ENCODE measurements at places on chromosomes 3 and 15.

DNA sequence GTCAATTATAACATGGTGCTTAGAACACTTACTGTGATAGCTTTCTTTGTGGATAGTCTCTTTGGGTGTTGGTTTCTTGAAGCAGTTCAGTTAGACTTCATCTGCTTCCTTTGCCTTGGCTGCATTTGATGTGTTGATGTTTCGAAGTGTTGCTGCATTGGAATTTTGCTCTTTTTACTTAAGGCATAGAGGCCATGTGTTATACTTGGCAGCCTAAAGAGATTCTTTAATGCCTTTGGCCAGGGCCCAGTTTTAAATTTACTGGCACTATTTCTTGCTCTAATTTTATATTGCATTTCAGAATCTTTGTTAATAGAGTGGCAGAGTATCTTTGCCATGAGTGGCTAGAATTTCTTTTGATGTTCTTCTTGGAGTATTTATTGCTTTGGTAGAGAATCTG, 21.2 kb downstream of the NR1D2 start:
- no peak for DNase-seq

DNA sequence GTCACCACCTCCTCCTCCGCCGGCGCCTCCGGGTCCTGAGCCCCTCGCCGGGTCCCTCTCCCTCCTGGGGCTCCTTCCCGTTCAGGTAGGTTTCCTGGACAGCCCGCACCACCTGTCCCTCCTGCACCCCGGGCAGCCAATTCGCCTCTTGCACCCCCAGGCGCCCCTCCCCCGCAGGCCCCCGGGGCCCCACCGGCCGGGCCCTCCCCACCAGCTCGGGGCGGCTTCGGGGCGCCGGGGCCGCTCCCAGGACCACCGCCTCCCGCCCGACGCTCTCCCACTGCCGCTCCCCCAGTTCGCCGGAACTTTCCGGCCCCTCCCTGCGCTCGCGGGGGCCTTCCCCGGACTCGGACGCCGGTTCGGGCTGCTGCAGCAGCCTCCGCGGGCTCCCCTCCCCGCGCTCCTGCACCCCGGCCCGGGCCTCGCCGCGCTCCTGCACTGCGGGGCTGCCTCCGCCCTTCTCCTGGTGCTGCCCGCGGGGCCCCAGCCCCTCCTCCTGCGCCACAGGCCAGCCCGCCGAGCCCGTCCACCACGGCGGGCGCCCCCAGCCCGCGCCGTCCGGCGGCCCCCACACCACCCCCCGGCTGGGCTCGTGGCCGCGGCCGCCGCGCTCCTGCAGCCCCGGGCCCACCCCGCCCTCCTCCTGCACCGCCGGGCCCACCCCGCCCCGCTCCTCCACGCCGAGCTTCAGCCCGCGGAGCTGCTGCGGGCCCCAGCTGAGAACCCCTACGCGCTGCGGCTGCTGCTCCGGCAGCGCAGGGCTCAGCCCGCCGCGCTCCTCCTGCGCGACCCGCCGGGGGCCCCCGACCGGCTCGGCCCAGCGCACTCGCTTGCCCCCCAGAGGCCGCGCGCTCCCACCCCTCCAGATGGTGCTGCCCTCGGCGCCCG, 587 bp upstream of the TNK2 start:
- peak; percentile 48 for DNase-seq

DNA sequence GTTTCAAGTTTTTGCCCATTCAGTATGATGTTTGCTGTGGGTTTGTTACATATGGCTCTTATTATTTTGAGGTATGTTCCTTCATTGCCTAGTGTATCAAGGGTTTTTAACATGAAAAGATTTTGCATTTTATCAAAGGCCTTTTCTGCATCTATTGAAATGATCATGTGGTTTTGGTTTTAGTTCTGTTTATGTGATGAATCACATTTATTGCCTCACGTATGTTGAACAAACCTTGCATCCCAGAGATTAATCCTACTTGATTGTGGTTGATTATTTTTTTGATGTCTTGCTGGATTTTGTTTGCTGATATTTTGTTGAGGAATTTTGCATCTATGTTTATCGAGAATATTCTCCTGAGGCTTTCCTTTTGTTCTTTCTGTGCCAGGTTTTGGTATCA, 39.4 kb downstream of the TMCO5A start:
- no peak for DNase-seq

- no peak for DNase-seq
Measured at GRCh38 chr3:60886518-60886917, 364.7 kb downstream of the FHIT start.

DNA sequence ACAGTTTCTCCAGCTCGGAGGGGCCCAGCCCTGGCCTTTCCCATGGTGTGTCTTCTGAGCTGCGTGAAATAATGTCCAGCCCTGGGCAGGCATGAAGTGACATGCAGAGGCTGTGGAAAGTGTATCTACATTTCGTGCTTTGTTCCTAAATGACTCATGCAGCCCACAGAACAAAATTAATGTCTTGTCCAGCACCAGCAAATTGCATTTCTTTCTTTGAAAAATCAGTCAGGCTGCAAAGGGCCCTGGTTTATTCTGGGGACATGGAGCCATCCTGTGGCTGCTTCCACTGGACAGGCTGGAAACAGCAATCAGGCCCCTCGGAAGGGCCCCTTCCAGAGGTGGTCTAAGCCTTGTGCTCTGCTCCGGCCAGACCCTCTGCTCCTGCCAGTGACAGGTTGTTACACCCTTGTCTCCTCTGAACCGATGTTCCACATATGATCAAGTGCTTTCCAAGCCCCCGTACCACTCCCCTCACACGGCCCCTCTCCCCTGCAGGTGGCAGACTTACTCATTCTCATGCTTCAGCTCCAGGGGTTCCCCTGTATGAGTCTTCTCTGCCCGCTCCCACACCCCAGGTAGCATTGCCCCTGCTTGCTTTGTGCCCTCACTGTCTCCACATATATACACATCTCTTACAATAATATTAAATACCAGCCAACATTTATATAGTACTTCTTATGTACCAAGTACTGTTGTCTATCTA, 33.7 kb downstream of the CRYGS start:
- DNase-seq: no peak

DNA sequence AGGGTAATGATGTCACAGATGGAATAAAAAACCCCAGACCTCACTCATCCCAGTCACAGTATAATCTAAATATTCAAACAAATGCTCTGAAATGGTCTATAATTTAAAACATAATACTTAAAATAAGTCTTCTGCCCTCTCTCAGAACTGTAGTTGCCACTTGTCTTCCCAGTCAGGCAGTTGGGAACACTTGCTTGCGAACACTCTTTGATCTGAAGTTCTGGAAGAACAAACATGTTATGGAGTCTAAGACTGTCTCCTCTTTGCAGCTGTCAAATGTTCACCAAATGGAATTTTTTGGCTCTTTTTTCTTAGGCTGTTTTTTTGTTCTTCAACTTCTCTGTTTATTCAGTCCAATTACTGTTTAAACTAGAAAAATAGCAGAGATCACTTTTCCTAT, 711.1 kb upstream of the GOLIM4 start:
- no peak for DNase-seq

- no peak for DNase-seq
Measured at GRCh38 chr3:7924228-7924627, 577.4 kb upstream of the LMCD1 start.

DNA sequence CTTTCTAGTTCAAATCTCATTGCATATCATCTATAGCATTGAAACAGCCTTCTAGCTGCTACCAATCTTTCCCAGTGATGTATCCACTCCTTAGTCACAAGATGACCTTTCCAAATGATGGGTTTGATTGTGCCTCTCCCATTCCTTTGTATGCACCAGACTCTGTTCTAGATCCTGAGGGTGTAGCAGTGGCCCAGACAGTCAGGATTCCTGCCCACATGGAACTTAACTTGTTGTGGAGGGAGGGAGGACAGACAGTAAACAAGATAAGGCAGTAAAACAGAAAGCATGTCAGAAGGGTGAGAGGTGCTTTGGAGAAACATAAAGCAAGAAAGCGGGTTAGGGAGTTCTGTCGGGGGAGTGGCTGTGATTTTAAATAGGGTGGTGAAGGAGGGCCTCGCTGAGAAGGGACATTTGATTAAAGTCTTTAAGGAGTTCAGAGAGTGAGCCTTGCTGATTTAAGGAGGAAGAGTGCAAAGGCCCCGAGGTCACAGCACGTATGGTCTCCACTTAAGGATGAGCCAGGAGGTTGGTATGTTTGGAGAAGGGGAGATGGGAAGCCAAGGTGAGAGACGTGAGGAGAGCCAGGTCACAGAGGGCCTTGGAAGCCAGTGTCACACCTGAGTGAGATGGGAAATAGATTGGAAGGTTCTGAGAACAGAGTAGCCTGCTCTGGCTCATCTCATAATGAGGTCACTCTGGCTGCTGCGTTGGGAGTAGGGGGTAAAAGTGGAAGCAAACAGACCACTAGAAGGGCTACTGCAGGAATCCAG, 38.3 kb downstream of the FAM43A start:
- no peak for DNase-seq

DNA sequence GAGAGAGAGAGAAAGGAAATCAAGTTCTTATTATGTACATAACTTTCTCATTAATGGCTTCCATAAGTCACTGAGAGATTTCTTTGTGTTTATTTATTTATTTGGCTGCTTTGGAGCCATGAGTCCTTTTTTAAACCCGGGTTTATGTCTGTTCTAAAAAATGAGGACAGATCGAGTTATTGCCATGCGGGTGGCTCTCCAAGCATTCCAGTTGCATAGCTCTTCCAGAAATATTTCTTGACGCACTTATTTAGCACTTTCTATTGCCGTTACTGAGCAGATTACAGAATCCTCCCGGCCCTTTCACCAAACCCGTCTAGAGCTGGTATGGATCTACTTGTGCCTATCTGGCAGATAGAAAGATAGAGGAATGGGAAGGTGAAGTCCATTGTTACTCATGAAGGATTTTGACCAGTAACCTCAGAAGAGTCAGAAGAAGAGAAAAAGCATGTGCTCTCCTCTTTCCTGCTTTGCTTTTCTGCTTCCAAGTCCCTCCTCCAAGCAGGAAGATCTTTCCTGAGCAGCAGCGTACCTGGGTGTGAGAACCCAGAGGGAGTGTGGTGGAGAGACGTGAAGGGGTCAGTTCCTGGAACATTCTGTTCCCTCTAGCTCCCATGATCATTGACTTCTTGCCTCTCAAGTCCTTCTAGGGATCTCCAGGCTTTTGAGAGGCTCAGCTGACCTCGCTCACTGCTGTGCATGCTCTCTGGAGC, 112.8 kb downstream of the LPP start:
- DNase-seq: no peak

DNA sequence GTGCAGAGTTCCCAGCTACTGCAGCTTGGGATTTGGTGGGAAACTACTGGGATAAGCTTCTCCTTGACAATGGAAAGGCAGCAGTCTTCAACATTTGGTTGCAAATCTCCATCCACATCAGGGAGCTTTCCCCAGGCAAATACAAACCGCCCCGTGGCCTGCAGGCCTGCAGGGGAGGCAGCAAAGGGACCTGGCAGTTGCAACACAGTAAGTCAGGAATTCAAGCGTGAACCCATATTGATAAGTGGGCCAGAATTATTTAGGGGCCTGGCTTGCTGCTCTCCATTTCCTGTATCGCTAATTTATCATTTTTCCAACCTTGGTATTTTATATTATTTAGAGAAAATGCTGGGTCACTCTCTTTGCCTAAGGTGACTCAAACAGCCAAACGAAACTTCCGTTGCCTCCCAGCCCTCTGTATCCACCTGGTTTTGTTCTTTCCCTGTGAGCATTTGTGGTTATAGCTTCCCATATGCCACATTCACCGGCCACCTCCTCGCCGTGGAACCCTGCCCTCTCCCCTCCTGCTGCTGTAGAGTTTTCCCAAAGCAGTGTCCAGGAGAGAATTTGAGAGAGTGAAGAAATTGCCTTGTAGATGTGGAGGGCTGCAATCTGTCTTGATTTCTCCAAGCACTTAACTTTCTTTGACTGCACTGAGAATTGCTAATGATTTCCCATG, 34.8 kb downstream of the B3GALNT1 start:
- DNase-seq: no peak

- no peak for DNase-seq
Measured at GRCh38 chr3:142003291-142003690, 126.8 kb downstream of the ATP1B3 start.

DNA sequence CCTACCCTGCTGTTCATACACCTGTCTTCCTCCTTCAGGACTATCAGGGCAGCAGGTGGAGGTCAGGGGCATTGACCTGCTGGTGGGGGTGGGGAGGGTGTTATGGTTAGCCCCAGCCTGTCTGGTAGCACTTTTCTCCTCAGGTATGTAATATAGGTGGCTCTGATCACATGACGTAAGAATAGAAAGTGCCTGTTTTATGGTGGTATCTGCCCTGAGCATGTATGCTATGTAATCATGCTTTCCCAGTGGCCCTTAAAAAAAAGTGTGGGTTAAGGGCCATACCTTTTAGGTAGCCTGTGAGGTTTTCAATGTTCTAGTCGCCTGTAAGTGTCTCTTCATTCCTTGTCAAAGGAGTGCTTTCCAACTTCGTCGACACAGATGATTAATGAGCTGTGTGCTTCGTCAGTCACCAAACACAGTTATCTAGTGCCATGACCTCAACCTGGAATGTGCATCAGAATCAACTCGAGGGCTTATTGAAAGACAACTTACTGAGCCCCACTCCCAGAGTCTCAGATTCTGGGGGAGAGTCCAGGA, 86.3 kb downstream of the KLHL25 start:
- DNase-seq: no peak

GRCh38 chr15:48191574-48192225, at the start of gene CTXN2:
Gene CTXN2 (plus strand): TSS chr15:48191665. CDS start chr15:48201301, 9,636 bp downstream.
- no peak for DNase-seq

DNA sequence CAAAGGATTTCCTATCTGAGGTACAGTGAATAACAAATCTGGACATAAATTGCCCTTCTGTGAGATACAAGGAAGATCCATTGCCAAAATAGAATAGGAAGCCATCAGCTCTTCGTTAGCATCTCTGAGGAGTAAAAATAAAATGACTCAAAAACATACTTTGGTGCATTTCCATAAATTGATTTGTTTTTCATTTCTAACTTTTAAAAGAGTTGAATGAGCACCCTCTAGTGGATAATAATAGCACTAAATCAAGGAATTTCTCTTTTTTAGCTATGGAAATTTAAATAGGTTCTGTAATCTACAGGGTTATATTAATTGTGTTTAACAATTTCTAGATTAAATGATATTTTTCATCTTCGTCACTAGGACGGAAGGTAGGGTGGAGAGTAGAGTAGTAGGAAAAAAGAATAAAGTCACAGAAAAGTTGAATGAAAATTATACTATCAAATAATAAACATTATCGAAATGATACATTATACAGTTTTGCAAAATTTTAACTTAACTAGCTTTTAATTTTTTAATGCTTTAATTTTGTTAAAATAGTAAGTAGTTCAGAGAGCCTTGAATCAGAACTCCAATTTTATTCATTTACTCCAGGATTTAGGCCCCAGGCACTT, 6.4 kb downstream of the NSUN3 start:
- DNase-seq: no peak

- no peak for DNase-seq
Measured at GRCh38 chr3:61132062-61132461, 119.2 kb downstream of the FHIT start.

DNA sequence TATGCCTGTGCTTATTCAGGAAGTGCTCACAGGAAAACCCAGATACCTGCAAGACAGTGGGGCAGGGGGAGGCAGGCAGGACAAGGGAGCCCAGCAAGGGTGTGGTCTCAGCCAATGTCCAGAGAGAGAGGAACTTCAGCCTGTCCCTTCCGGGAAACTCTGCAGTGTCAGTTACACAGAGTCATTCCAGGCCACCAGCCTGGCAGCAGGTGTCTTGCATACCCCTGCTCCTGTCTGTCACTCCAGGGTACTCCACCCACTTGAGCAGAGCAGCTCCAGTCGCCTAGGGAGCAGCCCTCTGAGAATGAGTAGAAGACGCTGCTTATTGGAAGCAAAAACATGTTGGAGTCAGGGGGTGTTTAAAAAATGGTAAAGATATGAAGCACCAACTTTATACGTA, 431.2 kb upstream of the RGMA start:
- DNase-seq: no peak

All from activated CD4-positive, CD25-positive, alpha-beta regulatory T cell treated with anti-CD3 and anti-CD28 coated beads, Interleukin-2, amount 50 U/mL, for 72 hours (primary cell).